ENCODE measurements at places on chromosomes 3 and 15.

GRCh38 chr15:50458348-50459112 lies 34.3 kb downstream of the USP8 start:
- DNase-seq = no peak

- DNase-seq = no peak
Observed at GRCh38 chr3:124876401-124876878, 10.7 kb downstream of the ITGB5 start.

DNA sequence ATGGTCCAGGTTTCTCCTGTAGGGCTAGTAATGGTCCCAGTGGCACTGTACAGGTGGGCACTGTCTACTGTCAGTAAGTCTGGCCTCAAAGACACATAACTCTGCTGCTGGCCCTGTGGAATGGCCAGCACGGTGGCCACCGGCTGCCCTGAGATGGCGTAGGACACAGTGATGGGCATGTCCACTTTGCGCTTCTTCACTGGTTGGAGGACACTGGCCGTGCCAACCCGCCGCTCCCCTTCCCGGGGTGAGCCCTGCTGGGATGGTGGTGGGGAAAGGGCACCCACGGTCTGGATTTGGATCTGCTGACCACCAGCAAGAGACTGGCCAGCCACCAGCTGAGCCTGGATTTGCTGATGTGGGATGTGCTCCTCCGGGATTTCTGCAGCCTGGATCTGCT lies 28.1 kb upstream of the IMPDH2 start:
- no peak for DNase-seq

- no peak for DNase-seq
Observed at GRCh38 chr3:30761374-30761773, 133.1 kb downstream of the GADL1 start.

DNA sequence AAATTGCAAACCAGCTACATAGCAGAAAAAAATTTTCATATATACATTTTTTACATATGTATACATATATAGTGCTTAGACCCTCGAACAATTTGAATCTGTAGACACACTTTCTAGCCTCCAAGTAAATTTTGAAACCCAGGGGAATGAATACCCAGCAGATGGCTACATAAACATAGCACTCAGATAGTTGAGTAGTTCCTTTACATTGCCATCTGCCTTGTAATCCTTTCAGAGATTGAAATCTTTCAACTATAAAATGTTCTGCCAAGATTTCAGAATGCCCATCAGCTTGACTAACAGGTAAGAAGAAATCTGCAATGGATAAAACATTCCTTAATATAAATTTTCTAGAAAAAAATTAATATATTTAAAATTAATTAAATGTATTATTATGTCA lies 1333.5 kb upstream of the CADM2 start:
- DNase-seq = no peak

GRCh38 chr15:65935391-65935790 lies 66.1 kb downstream of the RAB11A start:
- DNase-seq = no peak

- DNase-seq = no peak
Observed at GRCh38 chr3:87867001-87867400, 191.8 kb downstream of the CGGBP1 start.

DNA sequence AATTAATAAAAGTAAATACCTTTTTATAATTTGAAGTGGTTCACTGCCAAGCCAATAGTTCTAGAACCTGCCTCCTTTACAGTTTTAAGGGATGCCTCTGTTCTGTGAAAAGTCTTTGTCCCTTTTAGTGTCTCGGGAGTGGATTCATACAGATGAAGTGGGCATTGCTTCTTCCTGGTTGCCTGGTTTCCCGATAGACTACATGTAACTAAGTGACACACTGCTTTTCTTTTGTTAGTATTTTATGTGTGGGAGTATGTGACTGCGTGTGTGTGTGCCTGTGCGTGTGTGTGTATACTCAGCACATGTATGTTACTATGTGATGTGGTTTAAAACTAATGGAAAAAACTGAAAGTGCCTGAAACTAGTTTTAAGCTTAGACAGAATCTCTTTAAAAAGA lies 21.1 kb downstream of the PSMD6 start:
- DNase-seq = no peak

- DNase-seq = no peak
Observed at GRCh38 chr3:149895769-149896168, 74.9 kb downstream of the PFN2 start.

- DNase-seq = no peak
Observed at GRCh38 chr3:66469220-66469640, 31.6 kb downstream of the LRIG1 start.

DNA sequence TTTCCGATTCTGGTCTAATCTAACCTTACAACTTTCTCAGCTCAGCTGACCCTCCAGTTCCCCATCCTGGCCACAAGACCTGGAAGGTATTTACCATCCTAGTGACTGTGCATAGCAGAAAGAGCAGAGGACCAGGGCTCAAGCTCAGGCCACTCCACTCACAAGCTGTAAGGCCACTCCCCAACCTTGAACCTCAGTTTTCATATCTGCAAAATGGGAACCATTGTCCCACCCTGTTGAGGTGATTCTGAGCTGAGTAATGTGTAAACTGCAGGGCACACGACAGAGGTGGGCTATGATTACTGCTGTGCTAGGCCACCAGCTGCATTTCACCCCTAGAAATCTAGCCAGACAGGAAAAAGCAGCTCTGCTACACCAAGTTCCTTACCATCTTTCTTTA lies 21.7 kb downstream of the TMEM40 start:
- DNase-seq = no peak

- no peak for DNase-seq
Observed at GRCh38 chr3:158685159-158685558, 12.7 kb upstream of the LXN start.

DNA sequence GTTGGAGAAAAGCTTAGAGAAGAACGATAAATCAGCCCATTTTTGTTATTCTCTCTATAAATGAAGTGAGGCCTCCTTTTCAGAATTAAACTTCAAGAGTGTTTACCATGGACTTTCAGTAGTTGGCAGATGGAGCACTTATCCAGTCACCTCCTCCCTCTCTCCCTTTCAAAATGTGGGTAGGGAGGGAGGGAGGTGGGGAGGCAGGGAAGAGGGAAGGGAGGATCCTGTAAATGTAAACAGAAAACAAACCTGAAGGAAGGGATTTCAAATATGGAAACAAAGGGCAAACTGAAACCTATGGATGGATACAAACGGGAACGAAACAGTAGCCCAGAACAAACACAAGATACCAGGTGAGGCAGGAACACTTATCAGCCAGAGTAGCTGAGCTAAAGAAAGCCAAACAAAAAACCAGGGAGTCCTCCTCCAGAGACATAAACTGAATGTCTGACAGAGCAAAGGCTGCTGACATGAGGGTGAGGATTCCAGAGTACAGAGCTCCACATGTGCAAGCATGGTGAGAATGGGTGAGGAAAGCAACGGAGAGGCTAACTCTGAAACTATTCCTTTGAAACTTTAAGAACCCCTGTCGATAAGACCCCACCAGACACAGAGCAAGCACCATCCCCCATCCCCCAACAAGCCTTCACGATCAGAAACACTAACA lies 41.0 kb upstream of the GP5 start:
- no peak for DNase-seq

DNA sequence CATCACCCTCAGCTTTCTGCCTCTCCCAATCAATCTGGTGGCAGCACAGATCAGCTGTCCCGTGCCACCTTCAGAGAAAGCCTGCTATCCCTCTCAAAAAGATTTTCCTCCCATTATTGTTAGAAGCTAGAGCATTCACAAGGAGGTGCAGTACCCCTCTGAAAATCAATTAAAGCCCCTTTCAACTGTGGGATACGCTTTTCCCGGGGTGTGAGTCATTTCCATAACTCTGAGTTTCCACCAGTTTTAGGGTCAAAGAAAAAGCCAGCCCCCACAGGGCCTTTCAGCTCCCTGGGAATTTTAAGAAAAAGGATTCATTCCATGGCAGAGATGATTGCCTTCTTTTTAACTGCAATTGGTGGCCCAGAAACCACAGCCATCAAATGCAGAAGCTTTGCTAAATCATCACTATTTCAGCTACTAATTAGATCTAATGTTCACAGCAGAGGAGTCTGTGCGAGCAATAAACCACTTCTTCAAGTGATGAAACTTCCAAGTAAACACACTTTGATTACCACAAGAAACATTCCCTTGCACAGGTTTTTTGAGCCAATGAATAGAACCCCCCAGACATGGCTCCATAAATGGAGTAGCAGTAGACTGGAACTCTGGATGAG lies 270.0 kb upstream of the TPRG1 start:
- DNase-seq = no peak

- DNase-seq = no peak
Observed at GRCh38 chr3:194994551-194994981, 276.4 kb downstream of the XXYLT1 start.

DNA sequence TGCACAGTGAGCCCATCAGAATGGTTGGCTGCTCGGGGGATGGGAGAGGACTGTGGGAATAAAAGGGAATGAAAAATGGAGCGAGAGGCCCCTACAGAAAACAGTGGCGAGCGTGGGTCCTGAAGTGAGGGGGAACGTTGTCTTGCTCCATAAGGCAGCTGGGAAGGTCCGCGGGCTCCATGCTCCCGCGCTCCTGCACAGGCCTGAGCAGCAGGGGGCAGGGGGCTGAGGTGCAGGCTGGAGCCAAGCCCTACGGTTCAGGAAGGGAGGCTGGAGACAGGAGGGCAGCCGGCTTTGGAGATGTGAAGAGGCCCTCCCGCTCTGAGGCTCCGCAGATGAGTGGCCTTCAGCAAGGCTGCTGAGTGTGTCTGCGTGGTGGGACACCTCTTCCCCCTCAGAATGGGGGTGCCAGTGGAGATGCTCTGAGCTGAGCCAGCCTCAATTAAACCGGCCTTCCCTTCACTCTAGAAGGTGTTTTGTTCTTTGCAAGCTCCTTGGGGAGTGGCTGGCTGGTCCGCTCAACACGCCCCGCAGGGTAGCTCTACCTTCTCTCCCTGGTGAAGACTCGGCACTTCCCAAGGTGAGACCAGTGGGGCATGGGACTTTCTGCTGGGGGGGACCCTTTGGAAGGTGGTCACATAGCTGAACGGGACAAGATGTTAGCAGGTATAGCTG lies 208.0 kb downstream of the XXYLT1 start:
- DNase-seq = no peak

- no peak for DNase-seq
Observed at GRCh38 chr3:104887069-104887468, 479.6 kb upstream of the ALCAM start.

GRCh38 chr3:188939814-188940572 lies 231.8 kb upstream of the TPRG1 start:
- DNase-seq = no peak

- no peak for DNase-seq
Observed at GRCh38 chr3:64508140-64508539, 179.7 kb downstream of the ADAMTS9 start.

DNA sequence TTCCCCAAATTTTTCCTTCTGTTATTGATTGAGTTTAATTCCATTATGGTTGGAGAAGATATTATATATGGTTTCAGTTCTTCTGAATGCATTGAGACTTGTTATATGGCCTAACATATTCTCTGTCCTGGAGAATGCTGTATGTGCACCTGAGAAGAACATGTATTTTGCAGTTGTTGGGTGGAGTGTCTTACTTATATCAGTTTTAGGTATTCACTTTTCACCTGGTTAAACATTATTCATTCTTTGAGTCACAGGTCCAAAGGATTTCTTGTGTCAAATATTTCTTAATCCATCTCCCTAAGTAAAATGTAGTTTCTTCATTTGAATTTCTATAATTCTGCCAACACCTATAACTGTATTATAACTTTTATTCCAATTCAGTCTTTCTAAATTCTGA lies 17.8 kb downstream of the ACKR2 start:
- DNase-seq = no peak

DNA sequence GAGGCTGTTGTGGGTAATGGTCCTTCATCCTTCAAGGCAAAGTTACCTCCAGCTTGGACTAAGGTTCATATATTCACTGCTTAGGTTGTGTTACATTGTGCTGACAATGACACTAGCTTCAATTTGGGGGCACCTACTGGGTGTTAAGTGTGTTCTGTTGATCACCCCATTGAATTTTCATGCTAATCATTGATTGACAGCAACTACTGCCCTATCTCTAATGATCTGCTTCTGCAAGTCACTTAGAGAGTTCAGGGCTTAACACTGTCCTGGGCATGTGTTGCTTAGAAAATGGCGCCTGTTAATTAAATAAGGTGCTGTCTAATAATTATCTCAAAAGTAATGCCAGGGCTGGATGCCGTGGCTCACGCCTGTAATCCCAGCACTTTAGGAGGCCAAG lies 3.4 kb downstream of the FLNB start:
- no peak for DNase-seq
